Erythroblast (primary cell): ENCODE measurements at places on chromosomes 12 and 14.

- peak; percentile 46 for DNase-seq
These were observed 28.8 kb downstream of the YEATS4 start for GRCh38 chr12:69388371-69388770.

- DNase-seq = peak; percentile 73
These were observed 186.6 kb upstream of the OR4E1 start for GRCh38 chr14:21860172-21860571.

DNA sequence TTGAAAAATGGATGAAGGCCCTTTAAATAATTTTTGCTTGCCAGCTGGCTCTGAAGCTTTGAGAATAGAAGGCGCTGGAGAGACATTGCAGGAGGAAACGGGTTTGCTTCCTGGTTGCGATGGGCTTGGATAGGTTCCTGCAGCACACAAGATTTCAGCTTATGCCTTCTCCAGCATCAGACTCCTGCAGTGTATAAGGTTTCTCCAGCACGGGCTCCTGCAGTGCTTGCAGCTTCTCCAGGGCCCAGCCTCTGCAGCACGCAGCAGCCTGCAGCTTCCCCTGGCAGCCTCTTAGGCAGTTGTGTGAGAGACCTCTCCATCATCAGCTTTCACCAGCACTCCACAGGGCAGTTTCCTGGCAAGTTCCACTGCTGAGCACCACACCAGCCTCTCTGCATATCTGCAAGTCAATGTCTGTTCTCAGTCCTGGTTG, 78.7 kb upstream of the ZDHHC17 start:
- no peak for DNase-seq

DNA sequence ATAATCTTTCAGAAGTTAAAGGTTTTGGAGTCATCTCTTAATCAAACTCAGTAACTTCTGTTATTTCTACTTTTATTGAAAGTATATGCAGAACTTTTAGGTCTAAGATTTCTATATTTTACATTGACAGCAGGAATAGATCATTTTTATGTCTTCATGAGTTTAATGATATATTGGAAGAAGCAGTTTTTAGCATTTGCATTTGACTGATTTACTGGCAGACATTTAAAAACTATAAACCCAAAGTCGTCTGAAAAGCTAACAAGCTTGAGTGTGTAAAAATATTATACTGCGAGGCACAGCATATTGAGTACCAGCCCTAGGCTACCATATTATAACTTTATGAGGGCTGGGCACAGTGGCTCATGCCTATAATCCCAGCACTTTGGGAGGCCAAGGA, 214.0 kb upstream of the GARIN2 start:
- DNase-seq = no peak

DNA sequence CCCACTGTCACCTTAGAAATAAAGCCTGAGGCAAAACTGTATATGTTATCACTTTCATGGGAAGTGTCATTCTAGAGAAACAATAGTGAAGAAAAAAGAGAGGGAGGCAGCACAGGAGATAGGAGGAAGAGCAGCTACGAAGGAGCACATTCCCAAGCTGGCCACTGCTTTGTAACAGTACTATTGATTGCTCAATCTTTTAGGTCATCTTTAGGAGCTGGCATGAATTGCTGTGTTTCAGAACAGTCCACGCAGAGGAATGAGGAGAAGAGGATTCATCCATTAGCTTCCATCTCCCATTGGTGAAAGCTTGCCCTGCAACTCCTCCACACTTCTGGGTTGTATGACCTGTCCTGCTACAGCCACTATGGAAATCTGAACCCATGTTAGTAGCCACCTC, 372.5 kb upstream of the DDHD1 start:
- no peak for DNase-seq

- DNase-seq = no peak
These were observed at the start of gene EFS for GRCh38 chr14:23365036-23365731. TSS of gene EFS (minus strand) at chr14:23365172. CDS start at chr14:23365025, 147 bp downstream.

DNA sequence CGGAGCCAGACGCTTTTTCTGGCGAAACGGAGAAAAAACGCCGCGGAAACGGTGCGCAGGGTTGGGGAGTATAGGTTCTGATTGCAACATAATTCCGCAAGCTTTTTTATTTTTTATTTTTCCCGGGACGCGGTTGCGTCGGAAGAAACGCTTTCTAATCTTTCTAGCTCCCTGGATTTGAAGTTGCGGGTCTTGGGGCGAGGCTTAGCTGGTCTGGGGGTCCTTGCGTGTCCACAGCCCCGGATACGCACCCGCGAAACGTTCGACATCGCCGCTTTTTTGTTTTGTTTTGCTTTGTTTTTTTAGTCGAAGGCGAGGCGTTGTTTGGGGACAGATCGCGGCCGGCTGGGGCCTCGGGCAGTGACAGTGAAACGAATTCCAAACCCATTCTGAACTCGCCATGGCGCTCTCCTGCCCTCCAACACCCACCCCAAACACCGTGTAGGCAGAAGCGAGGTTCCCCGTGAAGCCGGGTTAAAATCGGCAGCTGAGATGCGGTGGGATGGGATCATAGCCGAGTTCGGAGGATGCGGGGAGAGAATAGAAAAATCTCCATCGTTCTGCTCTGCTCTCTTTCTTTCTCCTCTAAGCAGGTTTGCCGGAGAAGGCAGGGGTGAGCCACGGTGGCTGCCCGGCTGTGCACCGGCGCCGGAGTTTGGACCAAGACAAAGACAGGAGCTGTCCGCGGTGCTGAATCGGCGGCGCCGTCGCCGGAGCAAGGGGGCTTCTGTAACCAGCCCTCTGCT, 8.1 kb upstream of the LHX5 start:
- DNase-seq = peak; percentile 45

DNA sequence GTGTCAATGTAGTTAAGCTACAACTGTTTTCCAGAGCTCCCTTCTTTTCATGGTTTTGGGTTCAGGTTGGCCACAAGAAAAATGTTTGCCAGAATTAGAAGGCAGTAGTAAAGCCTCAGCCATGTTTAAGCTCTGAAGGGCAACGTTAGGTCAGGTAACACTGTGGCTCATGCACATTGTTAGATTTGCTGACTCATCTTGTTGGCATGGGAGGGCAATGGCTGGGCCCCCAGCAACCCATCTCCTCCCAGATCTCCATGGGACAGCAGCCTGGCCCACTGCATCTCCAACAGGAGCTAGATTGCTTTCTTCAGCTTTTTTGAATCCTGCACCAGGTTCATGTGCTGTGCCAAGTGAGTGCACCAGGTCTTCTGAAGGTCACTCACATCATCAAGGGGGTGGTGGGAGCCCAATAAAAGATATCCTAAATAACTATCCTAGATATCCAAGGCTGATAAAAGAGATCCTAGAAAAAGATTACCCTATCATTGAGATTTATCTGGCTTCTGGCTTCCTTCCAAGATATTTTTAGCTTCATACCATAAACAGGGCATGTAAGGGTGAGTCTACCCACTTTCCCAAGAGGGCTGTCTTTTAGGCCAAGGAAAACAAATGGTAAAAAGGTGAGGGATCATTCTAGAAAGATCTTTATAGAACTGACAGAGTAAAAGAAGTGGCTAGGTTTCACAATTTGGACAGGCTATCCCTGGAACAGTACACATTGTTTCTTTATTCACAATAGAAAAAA, 28.9 kb downstream of the PTGER2 start:
- DNase-seq = no peak

DNA sequence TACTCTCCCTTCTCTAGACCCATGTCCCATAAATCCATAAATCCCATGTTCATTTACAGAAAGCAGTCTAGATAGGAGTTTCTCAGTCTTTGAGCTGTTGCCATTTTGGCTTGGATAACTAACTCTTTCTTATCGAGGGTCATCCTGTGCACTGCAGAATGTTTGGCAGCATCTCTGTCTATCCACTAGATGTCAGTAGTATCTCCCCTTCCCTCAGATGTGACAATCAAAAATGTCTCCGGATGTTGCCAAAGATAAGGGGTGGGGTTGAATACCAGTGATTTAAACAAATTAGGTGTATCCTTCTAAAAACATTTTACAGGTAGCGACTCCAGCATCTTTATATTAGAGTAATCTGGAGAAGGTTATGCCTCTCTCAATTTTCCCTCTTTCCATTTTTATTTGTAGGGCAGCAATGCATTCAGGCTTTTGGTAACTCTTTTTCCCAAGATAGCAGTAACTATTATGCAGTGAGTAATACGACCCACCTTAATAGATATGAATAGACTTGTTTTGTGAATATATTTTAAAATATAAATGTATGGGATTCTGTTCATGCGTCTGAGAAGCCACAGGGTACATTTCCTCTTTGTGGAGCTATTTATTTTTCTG, 100.7 kb downstream of the LRRK2 start:
- DNase-seq = peak; percentile 19

DNA sequence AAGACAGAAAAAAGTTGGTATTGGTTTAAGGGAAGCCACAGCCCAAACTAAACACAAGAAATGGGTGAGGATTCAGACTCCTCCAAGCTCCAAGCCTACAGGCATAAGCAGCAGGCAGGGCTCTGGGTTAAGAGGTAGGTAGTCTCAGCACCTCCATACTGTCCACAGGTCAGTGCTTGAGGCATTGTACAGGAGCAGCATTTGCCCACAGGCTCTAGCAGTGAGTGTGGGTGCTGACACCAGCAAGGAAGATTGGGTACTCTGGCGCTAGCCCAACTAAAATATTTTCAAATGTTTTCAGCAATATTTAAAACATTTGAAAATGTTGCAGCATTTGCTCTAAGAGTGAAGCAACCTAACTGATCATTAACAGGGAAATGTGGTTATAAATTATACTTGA, 33.1 kb downstream of the FERMT2 start:
- DNase-seq = no peak

- no peak for DNase-seq
These were observed 77.1 kb downstream of the MON2 start for GRCh38 chr12:62543741-62544140.

DNA sequence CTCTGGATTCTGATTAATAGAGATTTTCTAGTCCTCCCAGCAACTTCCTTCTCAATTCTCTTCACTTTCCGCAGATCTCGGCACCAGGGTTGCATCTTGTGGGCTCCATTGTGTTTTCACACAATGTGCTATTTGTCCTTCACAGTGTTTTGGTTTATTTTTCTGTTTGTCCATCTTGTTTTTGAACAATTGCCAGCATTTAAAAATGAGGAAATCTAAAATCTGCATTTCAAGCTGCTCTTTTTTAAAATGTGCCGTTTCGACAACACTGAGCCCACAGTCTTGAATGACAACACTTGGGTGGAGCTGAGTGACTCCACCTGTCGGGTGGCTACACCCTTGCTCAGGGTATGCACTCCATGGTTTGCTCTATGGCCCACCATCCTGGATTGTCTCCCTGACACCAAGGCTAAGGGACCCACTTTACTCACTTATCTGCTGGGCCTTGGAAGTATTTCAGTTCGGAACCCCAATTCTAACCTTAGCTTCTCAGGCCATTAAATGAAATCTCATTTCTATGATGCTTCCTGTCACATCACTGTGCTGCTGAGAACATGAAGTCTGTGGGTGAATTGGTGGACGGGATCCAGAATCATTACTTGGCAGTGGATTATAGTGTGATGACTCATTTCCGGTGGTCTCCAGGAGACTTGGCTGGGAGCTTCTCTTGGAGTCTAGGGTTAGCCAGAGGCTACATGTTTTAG, 3.4 kb upstream of the MYRFL start:
- no peak for DNase-seq

DNA sequence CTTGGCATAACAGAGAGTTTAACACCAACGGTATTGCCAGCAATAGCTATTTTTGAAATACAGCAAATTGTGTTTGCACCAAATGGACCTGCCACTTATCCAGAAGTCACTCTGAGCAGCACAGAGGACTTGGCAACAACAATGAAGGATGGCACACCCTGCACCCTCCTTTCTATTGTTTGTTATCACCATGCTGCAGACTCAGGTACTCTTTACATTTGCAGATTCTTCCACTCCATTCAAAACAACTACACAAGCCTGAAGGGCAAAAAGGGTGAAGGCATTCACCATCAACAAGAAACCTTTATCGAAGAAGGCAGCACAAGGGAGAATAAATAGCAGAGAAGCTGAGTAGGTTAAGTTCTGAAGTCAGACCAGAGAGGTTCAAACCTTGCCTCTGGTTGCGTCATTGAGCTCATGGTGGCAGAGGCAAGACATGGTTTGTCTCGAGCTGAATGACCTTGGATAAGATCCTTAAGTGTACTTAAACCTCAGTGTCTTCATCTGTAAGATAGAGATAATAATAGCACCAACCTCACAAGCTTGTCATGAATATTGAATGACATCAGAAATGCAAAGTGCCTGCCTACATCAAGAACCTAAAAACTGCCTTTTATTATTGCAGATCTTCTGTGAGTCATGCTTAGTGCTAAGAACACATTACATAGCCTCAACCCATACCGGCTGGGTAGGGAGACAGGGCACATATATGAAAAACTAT, 1.4 kb upstream of the ACSM4 start:
- DNase-seq = peak; percentile 89

DNA sequence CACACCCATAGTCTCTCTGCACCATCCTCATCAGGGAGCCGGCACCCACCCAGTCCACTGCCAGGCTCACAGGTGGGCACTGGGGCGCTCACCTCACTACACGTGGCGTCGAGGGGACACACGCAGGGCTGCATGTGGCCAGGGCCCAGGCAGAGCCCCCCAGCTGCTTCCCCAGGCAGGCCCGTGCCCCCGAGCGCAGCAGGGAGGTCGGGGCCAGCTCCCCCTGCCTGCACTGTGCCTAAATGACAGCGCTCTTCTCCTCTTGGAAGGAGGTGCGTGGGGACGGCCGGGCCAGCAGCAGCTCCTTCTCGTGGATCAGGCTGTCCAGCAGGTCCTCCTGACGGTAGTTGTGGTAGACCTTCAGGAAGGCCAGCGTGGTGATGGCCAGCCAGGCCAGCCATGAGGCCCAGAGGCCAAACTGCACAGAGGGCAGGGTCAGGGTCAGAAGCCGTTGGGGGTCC, 11.3 kb downstream of the TMEM179 start:
- no peak for DNase-seq

DNA sequence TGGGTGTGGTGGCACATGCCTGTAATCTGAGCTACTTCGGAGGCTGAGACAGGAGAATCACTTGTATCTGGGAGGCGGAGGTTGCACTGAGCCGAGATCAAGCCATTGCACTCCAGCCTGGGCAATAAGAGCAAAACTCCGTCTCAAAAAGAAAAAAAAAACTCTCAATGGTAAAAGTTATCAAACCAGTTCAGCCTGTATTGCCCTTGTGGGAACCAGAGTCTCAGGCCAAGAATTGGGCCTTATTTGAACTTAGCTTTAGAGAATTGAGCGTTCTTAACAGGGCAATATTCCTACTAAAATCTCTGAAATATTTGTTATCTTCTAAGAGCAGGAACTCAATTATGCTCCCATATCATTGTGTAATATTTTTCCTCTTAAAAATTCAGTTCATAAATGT, 7.7 kb upstream of the MDM2 start:
- no peak for DNase-seq

- no peak for DNase-seq
These were observed 598 bp downstream of the RASSF9 start for GRCh38 chr12:85835426-85836196.

DNA sequence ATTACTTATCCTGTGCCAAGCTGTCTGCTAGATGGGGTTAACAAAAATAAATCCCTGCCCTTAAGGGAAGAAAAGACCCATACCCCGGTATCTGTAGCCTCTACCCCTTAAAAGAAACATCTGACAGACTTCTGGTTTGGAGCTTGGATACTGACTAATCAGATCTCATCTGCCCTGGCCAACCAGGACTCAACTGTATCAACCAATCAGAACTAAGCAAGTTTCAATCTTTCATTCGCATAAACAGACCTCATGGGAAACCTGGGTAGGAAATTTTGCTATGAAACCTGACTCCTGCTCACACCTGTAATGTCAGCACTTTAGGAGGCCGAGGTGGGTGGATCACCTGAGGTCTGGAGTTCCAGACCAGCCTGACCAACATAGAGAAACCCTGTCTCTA, 26.4 kb upstream of the PRMT8 start:
- no peak for DNase-seq

GRCh38 chr12:76764856-76765255, 941 bp downstream of the ZDHHC17 start:
- peak; percentile 66 for DNase-seq

- no peak for DNase-seq
These were observed 175.0 kb downstream of the RAD51B start for GRCh38 chr14:67994531-67994930.
